ENCODE measurements at places on chromosomes 1 and 21.

GRCh38 chr1:45456531-45456930 is 34.4 kb downstream of the TESK2 start:
- no peak for DNase-seq

DNA sequence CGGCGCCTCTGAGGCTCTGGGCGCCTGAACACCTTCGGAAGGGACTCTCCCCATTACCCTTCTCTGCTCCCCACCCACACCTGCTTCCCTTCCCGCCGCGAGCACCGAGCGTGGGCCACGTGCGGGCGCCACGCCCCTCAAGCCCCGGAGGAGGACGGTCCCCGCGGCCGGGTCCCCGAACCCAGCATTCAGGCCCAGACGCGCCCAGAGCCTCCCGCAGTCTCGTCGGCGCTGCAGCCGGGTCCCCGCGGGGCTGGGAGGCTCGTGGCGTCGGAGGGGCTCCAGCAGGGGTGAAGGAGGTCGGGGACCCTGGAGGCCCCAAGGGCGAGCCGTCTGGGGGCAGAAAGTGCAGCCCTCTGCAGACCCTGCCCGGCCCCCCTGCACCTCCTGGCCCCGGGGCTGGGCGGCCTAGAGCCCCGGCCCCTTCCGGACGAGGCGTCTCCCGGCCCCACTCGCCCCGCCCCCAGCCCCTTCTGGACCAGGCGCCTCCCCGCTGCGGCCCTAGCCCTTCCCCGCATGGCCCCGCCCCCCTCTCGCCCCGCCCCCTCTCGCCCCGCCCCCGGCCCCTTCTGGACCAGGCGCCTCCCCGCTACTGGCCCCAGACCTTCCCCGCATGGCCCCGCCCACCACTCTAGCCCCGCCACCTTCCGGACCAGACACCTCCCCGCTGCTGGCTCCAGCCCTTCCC is 378 bp upstream of the SMIM1 start:
- peak; percentile 94 for DNase-seq

DNA sequence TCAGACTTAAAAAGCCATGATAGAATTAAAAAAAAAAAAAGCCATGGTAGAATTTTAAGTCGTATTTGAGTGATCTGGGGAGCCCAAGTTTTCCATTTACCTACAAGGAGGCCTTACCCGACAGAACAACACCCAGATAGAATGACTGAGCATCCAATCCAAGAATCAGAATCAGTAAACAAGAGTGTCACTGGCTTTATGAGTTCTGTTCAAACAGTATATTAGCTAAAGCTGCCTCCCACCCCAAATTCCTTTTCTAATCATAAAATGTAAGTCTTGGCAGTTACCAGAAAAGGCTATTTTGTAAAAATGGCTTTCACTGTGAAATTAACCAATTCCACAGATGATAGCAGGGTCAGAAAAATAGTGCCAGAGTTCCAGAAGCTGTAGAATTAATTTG is 1.2 kb downstream of the GTF2B start:
- DNase-seq: no peak

DNA sequence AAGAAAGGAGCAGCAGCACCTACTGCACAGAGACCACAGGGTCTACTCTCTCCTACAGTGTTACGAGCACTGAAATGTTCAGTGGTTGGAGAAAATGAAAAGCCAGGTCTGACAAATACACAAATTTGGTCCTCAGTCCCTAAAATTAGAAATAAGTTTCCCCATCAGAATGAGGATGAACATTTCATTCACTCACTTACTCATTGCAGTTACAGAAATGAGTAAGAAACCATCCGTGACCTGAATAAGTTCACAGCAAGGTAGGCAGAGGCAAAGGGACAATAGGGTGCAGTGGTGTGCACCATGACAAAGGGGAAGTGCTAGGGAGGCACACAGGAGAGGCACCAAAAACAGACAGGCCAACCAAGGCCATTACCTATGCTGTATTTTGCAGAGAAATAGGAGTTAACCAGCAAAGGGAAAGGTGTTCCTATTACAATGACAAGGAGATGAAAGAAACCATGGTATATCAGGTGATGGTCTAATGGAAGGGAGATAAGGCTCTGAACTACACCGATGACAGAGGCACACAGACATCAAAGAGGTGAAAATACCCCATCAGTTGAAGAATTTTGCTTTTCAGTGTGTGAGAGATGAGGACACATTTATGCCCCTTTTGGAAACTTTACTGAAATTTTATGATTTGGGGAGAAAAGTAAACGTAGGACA is 29.4 kb downstream of the VAV3 start:
- DNase-seq: no peak

DNA sequence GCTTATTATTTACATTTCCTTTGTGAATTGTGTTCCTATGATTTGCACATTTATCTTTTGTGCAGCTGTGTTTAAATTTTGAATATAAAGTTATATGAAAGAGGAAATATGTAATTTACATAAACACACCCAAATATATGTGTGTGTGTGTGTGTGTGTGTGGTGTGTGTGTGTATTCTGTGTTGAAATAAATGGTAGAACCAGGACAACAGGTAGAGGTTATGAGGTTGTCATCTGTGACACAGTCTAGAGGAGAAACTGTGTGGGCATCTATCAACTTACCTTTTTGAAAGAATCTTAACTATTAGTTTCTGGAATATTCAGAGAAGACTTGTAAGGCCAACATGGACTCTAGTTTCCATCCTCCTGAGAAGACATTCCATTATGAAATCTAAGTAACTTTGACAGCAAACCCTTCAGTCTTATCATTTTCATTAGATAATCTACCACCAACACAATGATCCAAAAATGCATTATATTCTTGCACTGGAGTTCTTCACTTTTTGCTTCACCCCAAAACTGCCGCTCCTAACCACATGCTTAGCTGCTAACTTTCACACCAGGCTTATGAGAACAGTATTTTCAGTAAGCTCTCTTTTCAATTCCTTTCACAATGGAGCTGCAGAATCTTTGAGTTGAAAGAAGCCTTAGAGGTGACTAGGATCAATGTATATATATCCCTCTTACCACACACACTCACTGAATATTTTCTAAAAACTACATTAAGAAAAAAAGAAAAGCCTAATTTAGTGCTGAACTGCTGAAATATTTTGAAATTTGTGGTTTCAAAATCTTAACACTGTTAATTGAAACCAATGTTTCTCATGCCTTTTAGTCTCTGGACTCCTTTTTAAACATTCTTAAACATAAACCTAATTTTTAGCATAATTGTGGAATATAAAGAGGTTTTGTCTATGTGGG is 21.8 kb downstream of the PTPRC start:
- no peak for DNase-seq

DNA sequence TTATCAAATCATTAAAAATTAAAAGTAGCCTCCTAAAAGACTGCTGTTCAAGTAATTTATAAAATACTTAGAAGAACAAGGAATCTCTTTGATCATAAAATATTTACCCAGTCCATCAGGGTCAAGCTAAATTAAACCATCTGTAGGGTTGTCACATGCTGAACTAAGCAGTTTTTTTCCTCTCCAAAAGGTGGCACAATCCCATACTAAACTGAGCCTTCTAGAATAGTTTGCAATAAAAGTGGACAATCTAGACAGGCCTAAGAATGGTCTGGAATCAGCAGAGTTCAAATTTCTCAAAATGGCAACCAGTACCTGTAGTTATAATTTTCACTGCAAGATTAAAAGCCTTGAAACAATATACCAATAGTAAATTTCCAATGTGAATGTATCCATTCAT is 194.8 kb downstream of the EIF4G3 start:
- no peak for DNase-seq

GRCh38 chr21:42313501-42313969 is 1.7 kb downstream of the TFF3 start:
- DNase-seq: no peak

GRCh38 chr1:158049853-158050252 is 56.4 kb downstream of the KIRREL1 start:
- DNase-seq: no peak

DNA sequence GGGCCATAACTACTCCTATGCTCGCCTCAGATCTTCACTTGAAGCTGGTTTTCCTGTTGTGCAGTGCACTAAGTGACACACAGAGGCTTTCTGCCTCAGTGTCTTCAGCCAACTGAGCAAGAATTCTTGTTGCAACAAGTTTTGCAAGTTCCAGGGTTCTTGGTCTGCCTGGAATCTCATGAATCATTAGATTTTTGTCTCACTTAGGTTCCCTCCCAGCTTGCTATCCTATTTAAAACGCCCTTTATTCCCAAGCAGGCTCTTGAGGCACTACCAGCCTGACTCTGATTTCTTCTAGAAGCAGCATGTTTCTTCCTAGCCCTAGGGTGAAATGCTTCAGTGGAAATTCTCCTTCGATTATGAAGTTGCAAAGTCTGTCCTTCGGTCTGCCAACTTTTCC is 158.8 kb downstream of the C1orf21 start:
- DNase-seq: no peak

DNA sequence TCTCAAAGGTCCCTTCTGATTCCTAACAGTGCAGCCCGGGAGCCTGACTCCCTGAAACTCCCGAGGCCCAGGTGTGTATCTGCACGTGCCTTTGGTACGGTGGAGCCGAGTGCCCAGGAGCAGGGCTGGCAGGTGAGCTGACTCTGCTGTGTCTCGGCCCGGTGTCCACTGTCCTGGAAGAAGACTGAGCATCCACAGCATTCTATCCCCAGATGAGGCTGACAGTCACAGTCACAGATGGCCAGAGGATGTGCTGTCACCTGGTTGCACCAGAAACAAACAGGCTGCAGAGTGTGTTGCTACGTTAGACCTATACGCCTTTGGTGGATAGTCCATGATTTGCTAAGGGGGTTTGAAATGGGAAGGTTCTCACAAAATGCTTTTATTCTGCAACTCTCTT is 9.8 kb downstream of the ETV3L start:
- no peak for DNase-seq

- no peak for DNase-seq
Measured at GRCh38 chr1:70211541-70211940, 6.2 kb upstream of the LRRC40 start.

GRCh38 chr1:218357211-218357892 is 12.2 kb downstream of the TGFB2 start:
- DNase-seq: no peak

DNA sequence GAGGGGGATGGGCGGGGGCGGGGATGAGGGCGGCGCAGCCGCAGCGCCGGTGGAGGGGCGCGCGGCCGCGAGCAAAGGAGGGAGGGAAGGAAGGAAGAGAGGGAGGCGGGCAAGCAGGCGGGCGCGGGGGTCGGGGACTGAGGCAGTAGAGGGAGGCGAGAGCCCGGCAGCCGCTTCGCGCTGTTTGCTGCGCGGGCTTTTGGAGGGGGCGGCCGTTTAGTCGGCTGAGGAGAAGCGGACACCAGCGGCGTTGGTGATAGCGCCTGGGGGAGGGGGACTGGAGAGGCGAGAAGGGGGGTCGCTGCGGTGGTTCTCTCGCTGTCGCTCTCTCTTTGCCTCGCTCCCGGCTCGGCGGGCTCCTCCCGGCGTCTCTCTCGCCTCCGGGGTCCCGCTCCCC is at the start of gene HS2ST1:
HS2ST1 (plus strand) TSS at position 35 of the 397 bp plus-strand sequence.
- no peak for DNase-seq

GRCh38 chr21:36747815-36748383 is 49.0 kb downstream of the SIM2 start:
- DNase-seq: peak; percentile 75

- DNase-seq: no peak
Measured at GRCh38 chr1:7106442-7107108, 321.3 kb downstream of the CAMTA1 start.

GRCh38 chr21:38467911-38468310 is 30.4 kb downstream of the ERG start:
- no peak for DNase-seq

DNA sequence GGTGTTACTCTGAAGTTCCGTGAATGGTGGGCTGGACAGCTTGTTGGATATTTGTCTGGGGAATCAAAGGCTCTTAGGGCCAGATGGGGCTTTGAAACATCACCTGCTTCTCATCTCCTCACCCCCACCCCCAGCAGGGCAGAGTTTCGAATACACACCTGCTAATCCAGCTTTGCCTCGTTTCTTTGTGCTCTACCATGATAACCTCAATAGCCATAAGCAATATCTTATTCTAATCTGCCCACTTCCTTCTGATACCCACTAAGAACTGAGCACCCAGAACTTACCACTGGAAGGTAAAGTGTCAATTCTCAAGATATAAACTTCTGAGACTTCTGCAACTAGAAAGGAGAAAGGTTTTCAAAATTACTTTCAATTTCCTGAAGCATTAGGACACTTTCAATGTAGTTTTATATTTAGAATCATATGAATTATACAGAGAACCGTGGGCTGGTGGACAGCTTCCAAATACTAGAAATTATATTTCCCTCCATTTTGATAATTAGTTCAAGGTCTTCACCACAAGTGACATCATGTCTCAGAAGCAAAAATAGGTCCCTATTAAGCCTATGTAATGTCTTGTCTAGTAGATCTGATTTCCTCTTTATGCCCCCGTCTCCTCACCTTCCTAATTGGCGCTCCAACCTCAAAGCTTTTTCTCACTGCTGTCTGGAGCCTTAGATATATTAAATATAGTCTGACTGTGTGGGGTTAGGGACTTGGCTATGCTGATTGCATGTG is 64.4 kb upstream of the NEK2 start:
- DNase-seq: no peak

DNA sequence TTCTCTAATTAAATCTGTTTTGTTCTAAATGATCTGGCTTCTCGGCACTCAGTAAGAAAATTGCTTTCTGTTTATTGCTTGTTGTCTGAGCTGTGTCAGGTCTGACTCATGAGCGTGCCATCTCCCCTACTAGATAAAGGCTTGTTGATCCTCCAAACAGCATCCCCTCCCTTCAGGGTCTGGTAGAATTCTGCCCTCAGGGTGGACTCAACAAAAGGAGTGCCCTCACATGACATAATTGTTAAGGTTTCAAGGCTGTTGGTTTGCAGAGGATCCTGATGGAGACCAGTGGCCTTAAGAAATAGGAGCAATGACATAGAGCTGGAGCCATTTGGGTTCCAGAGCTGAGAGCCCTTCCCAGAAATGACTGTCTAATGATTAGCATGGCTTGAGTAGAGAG is 36.0 kb upstream of the ATP2B4 start:
- DNase-seq: no peak

GRCh38 chr1:222370913-222371675 is 176.8 kb downstream of the HHIPL2 start:
- DNase-seq: no peak

DNA sequence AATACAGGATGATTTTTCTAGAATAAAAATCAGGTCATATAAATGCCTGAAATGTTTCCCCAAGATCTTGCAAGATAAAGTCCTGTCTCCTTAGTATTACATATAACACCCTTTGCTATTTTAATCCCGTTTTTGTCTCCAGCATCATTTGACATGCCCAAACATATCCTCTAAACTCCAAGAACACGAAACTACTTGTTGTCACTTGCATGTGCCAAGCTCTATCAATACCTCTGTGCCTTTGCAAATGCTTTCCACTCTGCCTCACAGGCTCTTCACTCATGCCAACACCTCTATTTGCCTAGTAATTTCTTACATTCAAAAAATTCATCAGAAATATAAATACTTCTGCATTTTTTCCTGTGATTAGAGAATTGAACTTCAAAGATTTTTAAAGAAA is 37.9 kb downstream of the LRRIQ3 start:
- DNase-seq: no peak

GRCh38 chr1:172931761-172932160 is 119.0 kb downstream of the TNFSF18 start:
- DNase-seq: no peak

Data from D721Med (cell line).